LNCaP clone FGC (cell line): ENCODE measurements at places on chromosomes 12 and 14.
A peak's percentile ranks its signal among the peaks of the same experiment; 100 is the strongest.

DNA sequence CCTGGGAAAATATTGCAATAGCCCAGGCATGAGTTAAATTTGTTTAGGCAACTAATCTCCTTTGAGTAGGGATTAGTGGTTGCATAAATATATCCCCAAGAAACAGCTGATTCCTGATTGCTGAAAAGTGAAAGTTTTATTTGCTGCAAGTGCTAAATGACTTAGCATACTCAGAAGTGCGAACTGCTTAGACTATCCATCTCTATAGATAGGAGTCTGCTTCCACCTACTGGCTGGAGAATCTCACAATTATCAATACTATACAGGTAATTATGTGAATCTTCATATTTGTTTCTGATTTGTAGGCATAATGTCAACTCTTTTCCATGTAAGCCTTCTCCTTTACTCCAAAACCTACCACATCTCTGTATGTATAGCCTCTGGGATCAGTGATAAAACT is 12.0 kb upstream of the SLCO1B3 start:
- peak; percentile 42 for DNase-seq

GRCh38 chr14:58607131-58607951 is 30.4 kb upstream of the DACT1 start:
- DNase-seq, result no peak

DNA sequence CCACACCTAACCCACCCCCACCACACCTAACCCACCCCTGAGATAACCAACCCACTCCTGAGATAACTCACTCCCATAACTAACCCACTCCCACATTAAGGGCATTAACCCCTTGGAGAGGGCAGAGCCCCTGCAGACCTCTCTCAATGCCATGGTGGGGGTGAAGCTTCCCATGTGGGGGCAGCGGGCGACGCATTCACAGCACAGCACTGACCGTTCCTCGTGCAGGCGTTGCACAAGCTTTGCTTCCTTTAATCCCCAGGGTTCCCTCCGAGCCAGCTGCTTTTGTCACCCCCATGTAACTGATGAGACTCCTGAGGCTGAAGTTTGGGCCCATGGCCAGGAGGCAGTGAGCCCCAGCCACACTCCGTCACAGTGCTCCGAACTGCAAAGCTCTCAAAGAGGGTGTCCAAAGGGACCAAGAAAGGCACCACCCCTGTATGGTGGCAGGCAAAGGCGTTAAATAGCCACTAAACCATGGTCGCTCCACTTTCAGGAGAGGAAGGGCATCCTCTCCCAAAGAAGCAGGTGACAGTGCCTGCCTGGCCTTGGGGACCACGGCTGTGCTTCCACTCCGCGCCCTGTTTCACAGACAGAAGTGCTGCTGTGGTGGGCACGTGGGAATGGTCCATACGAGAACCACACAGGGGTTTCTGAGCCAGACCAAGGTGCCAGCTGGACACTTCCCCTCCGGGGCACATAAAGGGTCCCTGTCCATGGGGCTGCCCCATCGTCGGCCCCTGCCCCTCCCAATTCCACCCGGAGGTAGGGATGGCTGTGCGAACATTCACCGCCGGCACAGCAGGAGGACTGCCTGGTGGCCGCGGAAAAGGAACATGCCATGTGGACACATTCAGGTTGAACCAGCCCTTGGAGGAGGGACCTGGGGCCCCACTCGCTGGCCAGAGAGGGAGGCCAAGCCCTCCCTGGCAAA is 28.3 kb downstream of the GALNT9 start:
- no peak for DNase-seq

DNA sequence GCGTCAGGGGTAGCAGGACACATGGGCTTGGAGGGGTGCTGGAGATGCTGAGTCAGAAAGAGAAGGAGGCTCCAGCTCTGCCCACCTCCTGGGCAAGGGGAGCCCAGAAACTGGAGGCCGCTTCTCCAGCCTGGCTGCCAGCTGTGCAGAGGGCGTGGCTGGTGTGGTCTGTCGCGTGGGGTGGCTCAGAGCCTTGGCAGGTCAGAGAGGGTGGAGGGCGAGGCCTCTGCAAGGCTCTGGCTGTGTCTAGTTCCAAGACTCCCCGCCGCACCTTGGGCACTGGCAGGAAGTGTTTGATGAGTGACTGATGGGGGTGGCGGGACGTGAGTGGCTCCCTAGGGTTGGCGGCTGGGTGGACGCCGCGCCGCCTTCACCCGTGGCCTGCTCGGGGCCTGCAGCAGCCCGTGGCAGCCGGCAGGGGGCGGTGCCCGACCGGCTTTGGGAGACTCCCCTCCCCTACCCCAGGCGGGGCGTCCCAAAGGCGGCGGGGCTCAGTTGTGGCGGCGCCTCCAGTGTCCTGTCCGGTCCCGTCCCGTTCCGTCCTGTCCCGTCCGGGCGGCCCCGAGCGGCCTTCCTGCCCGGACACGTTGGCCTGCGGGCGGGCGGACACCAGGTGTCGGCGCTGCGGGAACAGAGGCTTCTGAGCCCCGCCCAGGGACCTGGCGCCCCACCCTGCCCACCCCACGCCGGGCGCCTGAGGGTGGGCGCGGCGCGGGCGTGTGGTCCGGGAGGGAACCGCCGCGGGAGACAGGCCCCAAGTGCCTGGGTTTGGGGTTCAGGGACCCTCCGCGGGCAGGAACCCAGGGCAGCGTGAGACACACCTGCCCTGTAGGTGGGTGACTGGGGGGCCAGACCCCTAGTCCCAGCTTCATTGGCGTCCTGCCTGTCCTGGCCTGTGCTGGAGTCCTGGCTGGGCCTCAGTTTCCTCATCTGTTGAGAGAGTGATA is 39.7 kb downstream of the KRT80 start:
- no peak for DNase-seq

- no peak for DNase-seq
Observed at GRCh38 chr12:130486146-130486435, 148.4 kb downstream of the PIWIL1 start.

- no peak for DNase-seq
Observed at GRCh38 chr12:123111498-123112165, 39.3 kb downstream of the PITPNM2 start.

DNA sequence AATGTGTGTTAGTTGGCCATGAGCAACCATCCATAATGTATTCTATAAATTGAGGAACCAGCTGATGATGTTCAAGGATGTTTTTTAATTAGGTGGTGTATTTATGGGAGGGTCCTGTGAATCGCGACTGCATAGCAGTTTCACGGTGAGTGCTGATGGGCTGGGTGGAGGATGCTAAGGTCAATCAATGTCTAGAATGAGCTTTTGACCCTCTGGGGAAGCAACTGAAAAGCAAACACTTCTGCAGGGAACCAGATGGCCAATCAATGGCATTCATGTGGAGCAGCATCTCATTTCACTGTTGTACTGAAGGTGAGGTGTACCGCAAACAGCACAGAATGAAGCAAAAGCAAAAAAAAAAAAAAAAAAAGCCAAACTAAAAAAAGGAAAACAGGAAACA is 676.1 kb upstream of the TMEM132C start:
- no peak for DNase-seq

- DNase-seq, result no peak
Observed at GRCh38 chr14:50954811-50955372, 10.6 kb upstream of the PYGL start.

DNA sequence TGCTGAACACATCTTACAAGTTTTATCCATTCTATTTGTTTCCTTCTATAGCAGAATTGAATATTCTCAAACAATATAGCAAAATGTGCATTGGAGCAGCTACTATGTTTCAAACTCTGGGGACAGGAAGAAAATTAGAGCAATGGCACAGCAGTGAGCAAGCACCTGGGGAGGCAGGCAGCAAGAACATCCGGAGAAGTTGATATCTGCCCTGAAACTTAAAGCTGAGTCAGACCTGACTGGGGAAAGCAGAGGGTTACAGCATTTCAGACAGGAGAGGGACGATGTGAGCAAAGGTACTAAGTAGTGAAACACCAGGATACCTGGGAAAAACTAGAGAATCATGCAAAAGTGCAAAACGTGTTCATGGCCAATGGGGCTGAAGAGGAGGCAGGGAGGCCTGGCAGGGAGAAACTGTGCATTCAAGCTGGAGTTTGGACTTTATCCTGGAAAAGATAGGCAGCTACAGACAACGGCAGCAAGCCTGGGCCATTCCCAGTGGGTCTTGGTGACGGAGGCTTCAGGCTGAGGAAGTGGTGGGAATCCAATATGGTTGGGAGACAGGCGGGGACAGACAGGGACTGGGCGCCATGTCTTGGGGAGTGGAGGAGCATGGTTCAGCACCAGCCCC is 118.0 kb upstream of the CDKN3 start:
- no peak for DNase-seq

GRCh38 chr14:96086032-96086431 is 46.9 kb downstream of the C14orf132 start:
- DNase-seq, result no peak

GRCh38 chr12:99978152-99978551 is 6.6 kb downstream of the ANKS1B start:
- no peak for DNase-seq

DNA sequence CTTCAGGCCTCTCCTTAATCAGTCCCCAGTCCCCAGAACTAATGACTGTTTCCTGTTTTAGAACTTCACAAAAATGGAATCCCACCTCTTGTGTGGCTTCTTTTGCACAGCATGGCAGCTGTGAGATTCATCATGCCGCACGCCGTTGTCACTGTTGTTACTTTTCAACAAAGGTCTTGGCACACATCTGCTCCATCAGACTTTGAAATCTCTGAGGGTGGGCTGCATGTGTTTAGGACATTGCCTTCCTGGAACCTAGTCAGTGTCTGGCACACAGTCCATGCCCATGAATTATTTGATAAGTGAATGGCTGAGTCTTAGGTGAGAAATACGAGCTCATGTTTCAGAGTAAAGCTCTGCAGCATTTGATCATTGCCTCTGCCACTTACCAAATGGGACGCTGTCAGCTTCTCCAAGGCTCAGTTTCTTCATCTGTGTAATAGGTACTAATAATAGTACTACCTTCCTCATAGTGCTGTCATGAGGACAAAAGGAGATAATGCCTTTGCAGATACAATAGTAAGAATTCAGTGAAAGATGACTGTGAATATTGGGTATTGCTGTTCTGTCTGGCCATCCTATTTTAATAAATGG is 90.4 kb downstream of the SRRM4 start:
- DNase-seq, result no peak

- no peak for DNase-seq
Observed at GRCh38 chr12:14935031-14935430, 3.3 kb downstream of the ERP27 start.

GRCh38 chr14:23610815-23611289 is 25.3 kb upstream of the DHRS2 start:
- no peak for DNase-seq

DNA sequence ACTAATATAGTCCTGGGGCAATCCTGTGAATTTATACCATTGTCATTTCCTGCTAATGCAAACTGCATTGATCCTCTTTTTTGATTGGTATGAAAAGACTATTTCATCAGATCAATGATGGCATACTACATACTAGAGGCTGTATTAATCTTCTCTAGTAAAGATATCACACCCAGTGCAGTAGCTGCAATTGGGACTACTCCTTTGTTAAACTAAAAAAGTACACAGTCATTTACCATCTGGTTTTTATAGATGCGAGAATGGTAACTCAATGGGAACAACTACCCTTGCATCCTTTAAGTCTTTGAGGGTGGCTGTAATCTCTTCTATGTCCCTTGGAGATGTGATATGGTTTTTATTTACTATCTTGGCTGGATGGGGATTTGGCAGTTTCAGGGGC is 80.2 kb upstream of the STK38L start:
- no peak for DNase-seq

- DNase-seq, result no peak
Observed at GRCh38 chr12:66709893-66710292, 31.0 kb upstream of the GRIP1 start.

- DNase-seq, result no peak
Observed at GRCh38 chr12:104870797-104871196, 87.3 kb downstream of the SLC41A2 start.

DNA sequence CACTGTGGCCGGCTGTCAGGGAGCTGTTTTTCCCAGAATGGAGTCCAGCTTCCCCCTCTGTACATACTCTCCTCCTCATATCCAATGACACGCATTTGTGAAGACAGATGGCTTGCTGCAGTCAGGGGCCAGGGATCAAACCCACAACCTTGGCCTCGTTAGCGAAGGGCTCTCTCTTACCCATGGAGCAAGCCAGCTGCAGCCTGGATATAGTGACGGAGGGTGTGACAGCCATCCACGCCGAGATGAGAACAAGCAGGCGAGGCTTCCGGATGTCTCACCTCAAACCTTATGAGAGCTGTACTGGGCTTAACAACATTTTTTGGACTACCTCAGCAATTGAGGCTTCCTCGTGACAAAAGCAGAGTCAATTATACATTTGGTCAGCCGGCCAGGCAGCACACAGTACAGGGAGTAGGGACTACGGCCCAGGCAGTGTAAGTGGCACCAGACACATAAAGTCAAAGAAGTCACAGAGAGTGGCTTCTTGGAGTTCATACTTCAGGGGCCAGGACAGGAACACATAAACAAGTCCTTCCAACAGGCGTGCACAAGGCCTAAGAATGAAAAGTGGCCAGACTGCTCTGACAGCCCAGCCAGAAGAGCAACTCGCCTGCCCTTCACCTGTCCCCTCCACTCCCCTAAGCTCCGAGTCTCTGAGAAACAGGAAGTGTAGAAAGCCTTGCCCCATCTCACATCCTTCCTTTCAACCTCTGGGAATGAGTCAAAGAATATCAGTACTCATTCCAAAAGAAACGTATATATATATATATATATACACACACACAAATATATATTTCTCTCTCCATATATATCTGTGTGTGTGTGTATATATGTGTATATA is 115.1 kb downstream of the TTC7B start:
- DNase-seq, result no peak

DNA sequence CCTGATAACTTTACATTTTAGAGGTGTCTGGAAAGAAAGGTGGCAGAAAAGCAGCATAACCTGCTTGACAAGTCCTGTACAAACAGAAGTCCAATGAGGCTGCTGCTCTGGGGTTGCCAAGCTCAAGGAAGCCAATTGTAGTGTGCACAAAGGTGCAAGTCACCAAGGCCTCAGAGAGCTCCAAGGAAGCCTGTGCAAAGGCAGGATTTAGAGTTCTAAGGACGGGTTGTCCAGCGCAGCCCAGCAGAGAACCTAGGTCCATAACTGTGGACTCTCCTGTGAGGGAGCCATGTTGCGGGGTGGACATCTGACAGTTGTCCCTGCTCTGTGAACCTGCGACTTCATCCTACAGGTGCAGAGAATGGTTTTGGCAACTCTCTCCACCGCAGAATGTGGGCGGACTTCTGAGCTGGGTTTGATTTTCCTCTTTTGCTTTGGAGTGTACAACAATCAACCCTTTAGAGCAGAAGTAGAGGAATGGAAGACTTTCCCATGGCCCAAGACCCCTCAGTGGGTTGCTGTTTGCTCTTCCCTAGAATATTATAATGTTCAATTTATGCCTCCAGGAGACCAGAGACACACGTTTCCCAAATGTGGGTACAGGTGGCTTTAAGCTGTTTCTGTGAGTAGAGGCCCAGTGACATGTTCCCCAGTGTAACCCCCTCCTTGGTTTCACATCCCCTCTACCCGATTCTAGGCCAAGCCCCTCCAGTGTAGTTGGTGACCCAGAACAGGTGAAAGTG is 81.0 kb downstream of the ETV6 start:
- DNase-seq, result peak; percentile 95

DNA sequence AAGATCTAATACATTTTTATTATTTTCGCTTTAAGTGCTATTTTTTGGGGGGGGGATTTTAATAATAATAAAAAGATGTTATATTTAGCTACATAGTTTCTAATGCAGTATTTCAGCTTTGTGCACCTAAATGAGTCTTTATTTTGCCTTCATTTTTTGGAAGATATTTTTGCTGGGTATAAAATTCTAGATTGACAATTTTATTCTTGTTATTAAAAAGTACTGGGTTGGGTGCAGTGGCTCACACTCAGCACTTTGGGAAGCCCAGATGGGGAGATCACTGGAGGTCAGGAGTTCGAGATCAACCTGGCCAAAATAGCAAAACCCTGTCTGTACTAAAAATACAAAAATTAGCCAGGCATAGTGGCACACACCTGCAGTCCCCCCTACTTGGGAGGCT is 173.6 kb downstream of the SLC15A5 start:
- DNase-seq, result no peak
